ENCODE measurements at places on chromosomes 2 and 18.
A peak's percentile ranks its signal among the peaks of the same experiment; 100 is the strongest.

DNA sequence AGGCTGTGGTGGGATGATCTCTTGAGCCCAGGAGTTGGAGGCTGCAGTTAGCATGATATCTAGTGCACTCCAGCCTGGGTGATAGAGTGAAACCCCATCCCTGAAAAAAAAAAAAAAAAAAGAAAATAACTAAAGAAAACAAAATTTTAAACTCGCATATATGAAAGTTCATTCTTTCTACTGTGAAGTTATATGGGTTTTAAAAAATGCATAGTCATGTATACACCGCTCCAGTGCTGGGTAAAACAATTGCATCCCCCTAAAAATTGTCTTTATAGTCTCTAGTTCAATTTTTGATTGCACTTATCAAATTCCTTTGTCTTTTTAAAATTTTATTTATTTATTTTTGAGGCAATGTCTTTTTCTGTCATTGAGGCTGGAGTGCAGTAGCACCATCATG, 65.0 kb upstream of the ACYP2 start:
- no peak for DNase-seq

DNA sequence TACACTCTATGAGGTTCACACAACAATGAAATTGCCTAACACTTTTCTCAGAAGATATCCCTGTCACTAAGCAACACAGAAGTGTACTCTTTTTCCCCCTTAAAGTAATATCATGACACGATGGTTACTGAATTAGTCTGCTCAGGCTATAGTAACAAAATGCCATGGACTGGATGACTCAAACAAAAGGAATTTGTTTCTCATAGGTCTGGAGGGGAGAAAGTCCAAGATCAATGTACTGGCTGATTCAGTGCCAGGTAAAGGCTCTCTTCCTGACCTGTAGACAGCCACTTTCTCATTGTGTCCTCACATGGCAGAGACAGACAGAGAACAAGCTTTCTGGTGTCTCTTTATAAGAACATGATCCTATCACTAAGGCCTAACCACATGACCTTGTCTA, 211.9 kb downstream of the RBM43 start:
- DNase-seq, result no peak

DNA sequence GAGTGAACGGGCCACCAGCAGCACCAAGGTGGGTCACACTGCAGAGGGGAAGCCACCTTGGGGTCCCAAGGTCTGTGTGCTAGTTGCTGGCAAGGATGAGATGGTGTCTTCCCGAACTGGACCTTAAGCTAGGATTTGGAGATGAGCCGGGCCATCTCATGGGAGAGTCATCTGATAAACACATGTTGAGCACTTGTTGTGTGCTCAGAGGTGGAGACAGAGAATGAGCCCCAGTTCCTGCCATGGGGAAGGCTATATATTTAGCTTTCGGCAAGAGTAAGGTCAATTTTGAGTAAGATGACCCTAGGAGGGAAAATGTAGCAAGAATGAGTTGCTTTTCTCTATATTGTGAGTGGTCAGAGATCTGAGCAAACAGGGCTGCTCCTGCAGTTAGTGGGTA, 41.4 kb upstream of the RPL31 start:
- no peak for DNase-seq

DNA sequence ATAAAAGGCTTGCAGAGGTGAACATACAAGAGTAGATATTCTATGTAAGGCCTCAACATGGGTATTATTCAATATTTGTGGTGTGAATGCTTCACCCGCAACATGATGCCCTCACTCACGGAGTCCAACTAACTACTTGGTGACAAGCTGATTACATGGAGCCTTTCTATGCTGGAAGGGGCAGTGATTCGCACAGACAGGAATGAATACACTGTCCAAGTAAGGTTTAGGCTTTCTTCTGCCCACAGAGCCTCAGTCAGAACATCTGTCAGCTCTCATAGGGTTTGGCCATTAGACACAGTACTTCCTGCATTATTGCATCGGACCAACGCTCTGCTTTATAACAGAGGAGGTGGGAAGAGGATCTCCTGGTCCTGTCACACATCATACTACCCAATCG, 80.3 kb upstream of the SLC35G4 start:
- DNase-seq, result no peak

DNA sequence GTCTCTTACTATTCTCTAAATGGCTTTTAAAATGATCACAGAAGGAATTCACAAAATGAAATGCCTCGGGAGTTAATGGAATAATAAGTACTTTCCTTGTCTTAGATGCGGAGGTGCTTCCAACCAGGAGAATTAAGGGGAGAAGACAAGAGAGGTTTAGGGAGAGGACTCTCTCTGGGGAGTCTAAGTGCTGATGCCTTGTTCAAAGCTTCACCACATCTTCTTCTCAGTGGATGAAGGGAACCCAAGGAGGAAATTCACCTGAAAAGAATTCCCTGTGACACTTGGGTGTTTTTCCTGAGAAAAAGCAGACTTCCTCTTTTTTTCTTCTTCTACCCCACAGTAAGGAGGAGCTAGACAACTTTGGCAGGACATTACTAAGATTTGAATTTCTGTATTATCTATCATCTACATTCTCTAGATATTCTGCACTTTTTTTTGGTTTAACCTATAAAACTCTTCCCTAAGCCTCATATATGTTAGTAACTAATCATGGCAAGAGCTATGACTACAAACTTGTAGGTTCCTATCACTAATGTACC, 70.1 kb upstream of the GRB14 start:
- DNase-seq, result no peak

- no peak for DNase-seq
These were observed 641.9 kb upstream of the REG3G start for GRCh38 chr2:78383576-78383975.

GRCh38 chr2:9966491-9967022, 15.1 kb downstream of the GRHL1 start:
- DNase-seq, result peak; percentile 55

- DNase-seq, result no peak
These were observed 342 bp downstream of the CYB5A start for GRCh38 chr18:74291472-74291770.

- DNase-seq, result no peak
These were observed 225.8 kb downstream of the TTC32 start for GRCh38 chr2:19675856-19676460.

- no peak for DNase-seq
These were observed 45.1 kb downstream of the RHOB start for GRCh38 chr2:20491739-20492531.

DNA sequence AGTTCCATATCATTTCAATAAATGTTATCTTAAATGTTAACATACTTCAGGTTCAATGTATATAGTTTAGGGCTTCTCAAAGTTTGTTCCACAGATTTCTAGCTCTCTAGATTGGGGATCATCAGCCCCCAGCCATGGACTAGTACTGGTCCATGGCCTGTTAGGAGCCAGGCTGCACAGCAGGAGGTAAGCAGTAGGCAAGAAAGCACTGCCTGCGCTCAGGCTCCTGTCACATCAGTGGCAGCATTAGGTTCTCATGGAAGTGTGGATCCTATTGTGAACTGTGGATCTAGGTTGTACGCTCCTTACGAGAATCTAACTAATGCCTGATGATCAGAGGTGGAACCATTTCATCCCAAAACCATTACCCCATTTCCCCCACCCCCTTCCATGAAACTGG, 531.1 kb downstream of the PARD3B start:
- DNase-seq, result no peak

DNA sequence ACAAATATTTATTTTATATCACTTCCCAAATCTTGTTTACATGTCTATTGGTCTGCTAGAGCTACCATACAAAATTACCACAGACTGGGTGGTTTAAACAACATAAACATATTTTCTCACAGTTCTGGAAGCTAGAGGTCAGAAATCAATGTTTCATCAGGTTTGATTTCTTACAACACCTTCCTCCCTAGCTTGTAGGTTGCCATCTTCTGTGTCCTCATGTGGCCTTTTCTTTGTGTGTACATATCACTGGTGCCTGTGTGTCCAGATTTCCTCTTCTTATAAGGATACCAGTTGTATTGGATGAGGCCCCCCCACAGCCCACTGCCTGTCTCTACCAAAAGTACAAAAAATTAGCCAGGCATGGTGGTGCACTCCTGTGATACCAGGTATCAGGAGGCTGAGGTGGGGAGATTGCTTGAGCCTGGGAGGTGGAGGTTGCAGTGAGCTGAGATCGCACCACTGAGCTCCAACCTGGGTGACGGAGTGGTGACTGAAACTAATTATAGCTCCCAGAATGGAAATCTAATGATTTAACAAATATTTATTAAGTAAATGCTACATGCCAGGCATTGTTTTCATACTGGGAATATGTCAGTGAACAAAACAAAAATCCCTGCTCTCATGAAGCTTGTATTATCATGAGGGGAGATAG, 13.6 kb downstream of the EML4 start:
- DNase-seq, result no peak

- DNase-seq, result peak; percentile 61
These were observed 300.9 kb downstream of the PHLPP1 start for GRCh38 chr18:63016270-63016669.

DNA sequence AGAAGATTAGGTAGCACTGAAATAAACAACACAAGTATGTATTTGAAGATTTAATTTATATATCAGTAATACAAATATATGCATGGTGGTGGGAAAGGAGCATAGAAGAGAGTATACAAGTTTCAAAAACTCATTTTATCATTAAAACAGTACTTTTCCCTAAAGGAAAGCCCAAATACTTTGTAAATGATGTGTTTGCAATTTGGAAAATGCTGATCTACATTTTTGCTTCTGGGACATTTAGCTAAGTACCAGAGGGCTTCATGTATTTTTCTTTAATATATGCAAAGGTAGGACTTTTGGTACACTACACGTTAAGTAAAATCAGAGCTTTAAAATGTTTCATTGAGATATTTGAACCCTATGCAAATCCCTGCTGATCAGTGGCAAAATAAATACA, 1624.2 kb downstream of the SUCLG1 start:
- DNase-seq, result no peak

GRCh38 chr2:61726456-61727209, 127.2 kb downstream of the FAM161A start:
- DNase-seq, result no peak

GRCh38 chr2:62216616-62217015, 20.7 kb downstream of the B3GNT2 start:
- DNase-seq, result no peak

GRCh38 chr2:153873052-153874048, 1.6 kb downstream of the GALNT13 start:
- DNase-seq, result no peak

GRCh38 chr2:86570059-86570458, 6.8 kb upstream of the CHMP3 start:
- DNase-seq, result no peak

GRCh38 chr2:195458936-195459335, 198.1 kb upstream of the SLC39A10 start:
- DNase-seq, result no peak

GRCh38 chr18:2104620-2105462, 466.5 kb downstream of the METTL4 start:
- peak; percentile 34 for DNase-seq

- DNase-seq, result no peak
These were observed 55.0 kb downstream of the PKDCC start for GRCh38 chr2:42102591-42103450.

GRCh38 chr2:178221556-178221955, 27.2 kb downstream of the OSBPL6 start:
- DNase-seq, result no peak

- DNase-seq, result no peak
These were observed 182.0 kb upstream of the SESTD1 start for GRCh38 chr2:179446476-179447141.

DNA sequence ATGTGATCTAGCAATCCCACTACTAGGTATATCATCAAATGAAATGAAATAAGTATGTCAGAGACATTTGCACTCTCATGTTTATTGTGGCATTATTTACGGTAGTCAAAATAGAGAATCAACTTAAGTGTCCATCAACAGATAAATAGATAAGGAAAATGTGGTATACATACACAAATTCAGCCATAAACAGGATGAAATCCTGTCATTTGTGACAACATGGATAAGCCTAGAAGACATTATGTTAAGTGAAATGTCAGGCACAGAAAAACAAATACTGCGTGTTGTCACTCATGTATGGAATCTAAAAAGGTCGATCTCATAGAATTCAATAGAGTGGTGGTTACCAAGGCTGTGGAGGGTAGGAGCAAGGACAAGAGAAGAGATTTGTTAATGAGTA, 22.1 kb upstream of the CBLN2 start:
- no peak for DNase-seq

GRCh38 chr2:27854229-27854862, 35.8 kb downstream of the RBKS start:
- no peak for DNase-seq

DNA sequence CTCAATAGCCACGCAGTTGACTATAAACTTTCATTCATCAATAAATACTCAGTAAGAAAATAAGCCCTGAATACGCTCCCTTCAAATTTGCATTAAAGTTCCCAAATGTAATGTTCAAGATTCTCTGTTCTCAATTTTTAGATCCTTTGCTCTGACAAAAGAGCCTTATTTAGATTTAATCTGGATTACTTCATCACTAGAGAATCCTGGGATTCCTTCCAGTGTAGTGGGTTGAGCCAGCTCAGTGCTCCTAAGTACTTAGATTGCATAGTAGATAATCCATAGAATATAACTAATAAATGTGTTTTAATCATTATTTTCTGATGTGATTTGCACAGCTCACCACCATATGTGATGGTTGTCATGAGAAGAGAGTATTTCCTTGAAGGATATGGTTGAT, 1286.2 kb downstream of the SUCLG1 start:
- no peak for DNase-seq

GRCh38 chr18:59219672-59220163, at the start of gene GRP:
GRP (plus strand) TSS chr18:59220158; CDS start chr18:59220266, 108 bp downstream.
- no peak for DNase-seq

DNA sequence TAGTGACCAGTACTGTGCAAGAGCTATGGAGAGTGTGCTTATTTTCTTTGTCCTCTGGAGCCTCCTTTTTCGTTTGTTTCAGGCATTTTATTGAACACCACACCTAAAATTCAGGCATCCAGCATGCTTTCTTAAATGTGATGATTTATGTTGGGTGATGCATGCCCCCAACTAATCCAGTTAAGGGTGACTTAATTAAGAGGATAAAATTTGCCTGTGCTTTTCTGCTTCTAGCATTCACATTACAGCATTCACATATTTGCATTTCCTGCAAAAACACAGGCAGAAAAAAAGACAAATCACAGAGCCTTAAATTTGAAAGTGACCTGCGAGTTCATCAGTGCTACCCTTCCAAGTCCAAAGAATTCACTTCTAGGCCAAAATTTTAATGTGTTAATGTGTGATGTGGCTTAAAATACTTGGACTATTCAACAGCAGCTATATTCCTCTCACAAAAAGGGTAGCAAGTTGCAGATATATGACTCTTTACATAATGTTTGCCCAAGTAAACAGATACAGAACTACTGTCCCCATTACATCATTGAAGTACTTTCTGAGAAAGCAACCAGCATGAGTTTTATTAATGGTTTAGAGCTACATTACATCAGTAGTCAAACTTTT, 286.5 kb downstream of the THSD7B start:
- no peak for DNase-seq

DNA sequence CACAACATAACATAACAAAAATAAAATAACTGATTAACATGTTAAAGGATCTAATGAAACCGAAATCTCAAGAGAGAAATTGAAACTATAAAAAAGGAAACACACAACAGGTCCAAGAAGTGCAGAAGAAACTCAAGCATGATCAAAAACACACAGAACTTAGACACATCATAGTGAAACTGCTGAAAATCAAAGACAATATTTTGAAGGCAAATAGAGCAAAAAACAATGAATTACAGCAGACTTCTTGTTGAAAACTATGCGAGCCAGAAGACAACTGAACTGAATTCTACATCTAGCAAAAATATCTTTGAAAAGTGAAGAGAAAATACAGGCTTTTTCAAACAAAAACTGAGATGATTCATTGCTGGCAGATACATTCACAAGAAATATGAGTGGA, 61.3 kb downstream of the UGP2 start:
- no peak for DNase-seq

Measured in Jurkat, Clone E6-1 (cell line).